ENCODE measurements at places on chromosomes 4 and X. TPM values are rescaled to one million over a fixed set of nuclear protein-coding genes. Genes with fewer than 3 reads are reported as not detected.

The BTK gene
- total RNA-seq: under 0.01 TPM

The PABPC5 gene
- total RNA-seq: 0.90 TPM

The FAM241A gene
- 9.0 TPM for total RNA-seq

The DNAAF6 gene
- not detected for total RNA-seq

The CXCL13 gene
- total RNA-seq: not detected

The ANXA3 gene
- 36.1 TPM for total RNA-seq

The CDKL5 gene
- 5.1 TPM for total RNA-seq

The NKX3-2 gene
- total RNA-seq: under 0.01 TPM
